Adrenal gland (tissue), 19 donors: ENCODE measurements at places on chromosomes 5 and 9.

DNA sequence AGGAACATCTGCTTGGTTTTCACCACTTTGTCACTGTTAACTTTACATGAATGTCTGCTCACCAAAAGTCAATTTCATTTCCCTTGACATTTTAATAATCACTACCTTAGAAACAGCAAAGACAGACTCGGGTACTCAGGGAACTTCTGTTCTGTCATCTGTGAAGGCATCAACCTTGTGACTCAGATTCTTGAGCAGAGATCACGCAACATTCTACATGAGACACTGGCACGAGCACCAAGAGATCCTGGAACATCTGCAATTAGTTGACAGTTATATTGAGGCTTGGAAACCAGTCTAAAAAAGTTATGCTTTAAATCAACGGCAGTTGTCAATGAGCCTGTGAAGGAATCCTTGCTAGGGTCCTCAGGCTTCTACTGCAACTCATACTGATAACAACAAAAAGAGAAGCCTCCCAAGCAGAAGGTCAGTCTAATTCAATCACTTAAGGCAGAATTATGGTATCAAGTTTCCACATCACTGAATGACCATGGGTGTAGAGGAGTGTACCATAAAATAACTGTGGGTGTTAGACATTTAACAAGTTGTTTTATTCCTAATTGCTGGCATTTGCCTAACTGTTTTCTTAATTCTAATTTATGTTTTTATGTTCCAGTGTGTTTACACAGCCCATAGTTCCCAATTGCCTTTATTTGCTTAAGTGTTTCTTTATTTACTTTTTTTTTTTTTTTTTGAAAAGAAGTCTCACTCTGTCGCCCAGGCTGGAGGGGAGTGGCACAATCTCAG, 3.3 kb upstream of the PBX3 start:
- DNase-seq, result no peak

DNA sequence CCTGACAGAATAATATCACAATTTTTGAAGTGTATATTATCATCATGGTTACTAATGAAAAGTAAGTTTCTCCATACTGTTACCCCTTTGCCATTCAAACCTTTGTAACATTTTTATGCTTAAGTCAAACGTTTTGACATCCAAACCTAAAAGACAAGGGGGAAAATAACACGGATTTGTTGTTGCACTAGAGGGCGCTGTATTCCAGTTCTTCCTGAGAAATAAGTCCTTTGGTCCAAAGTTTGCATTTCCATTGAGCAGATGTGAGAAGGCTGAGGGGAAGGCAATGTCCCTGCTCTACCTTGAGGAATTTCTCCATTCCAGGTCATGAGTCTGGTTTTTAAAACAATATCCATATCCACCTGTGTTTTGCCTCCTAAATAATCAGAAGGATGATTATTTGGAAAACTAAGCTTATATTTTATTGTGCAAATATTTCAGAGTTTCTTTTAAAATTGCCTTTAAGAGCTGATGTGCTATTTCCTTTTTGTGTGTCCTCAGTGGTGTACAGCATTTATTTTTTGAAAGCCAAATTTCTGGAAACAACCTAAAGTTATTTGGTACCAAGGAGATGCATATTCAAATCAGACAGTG, 9.7 kb downstream of the LECT2 start:
- DNase-seq, result peak; percentile 78

- DNase-seq, result no peak
Measured at GRCh38 chr9:134167530-134167931, 3.2 kb upstream of the RNU6ATAC start.

- no peak for DNase-seq
Measured at GRCh38 chr9:18800579-18800978, 232.4 kb downstream of the SAXO1 start.

DNA sequence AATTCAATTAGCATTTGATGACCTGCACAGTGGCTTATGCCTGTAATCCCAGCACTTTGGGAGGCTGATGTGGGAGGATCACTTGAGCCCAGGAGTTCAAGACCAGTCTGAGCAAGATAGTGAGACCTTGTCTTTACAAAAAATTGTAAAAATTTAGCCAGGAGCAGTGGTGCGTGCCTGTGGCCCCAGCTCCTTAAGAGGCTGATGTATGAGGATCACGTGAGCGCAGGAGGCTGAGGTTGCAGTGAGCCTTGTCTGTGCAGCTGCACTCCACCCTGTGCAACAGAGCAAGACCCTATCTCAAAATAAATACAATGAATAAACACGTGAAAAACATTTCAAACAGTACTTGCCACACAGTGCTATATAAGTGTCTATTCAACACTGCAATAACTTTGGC, 4.2 kb downstream of the ABCA1 start:
- no peak for DNase-seq

- DNase-seq, result no peak
Measured at GRCh38 chr9:28782630-28783029, 1209.3 kb upstream of the C9orf72 start.

DNA sequence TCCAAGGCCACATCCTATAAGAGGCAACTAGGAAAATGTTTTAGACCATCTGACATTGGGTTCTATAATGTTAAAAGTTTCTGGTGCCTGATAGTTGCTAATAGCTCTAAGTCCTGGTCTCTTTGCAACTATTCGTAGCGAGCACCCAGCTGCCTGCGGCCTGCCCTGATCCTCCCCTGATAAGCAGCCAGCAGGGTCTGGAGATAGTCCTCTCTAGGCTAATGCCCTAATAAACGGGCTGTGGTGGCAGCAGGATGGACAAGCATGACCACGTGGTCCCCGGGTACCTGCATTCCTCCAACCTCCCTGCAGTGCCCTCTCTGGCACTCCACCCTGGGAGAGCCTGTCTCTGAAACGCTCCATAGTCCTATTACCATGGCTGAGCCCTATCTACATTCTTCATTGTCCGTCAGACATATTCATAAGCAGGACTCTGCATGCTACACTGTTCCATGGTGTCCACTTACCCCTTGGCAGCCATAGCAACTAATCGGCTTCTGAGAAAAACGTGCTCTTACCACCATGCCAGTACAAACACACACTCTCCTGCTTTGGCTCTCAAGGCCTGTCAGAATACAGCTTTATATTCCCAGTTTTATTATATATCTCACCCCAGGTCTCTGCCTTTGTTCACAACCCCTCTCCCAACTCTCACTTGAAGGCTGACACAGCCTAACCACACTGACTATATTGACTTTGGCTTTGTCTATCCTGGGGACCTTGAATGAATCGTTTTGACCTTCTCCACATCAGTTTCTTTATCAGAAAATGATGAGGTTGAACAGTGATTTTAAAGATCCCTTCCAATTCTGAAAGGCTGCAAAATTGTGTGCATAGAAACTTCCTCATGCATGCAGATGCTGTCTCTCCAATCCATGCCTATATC, 49.9 kb upstream of the DAPK1 start:
- no peak for DNase-seq

- no peak for DNase-seq
Measured at GRCh38 chr5:119269061-119269944, 86.5 kb upstream of the TNFAIP8 start.
